ENCODE measurements at places on chromosomes 4 and X. TPM values are rescaled to one million over a fixed set of nuclear protein-coding genes. Genes with fewer than 3 reads are reported as not detected.

AFF2 gene
- polyA plus RNA-seq, result 3.4 TPM

ARHGAP36 gene
- polyA plus RNA-seq, result 16.0 TPM

PRSS48 gene
- polyA plus RNA-seq, result 0.20 TPM

ADH1A gene
- polyA plus RNA-seq, result 17.0 TPM

PAGE5 gene
- not detected for polyA plus RNA-seq

ETFDH gene
- polyA plus RNA-seq, result 25.3 TPM

ACSL1 gene
- 27.5 TPM for polyA plus RNA-seq

NUDT10 gene
- polyA plus RNA-seq, result 8.1 TPM

DNA sequence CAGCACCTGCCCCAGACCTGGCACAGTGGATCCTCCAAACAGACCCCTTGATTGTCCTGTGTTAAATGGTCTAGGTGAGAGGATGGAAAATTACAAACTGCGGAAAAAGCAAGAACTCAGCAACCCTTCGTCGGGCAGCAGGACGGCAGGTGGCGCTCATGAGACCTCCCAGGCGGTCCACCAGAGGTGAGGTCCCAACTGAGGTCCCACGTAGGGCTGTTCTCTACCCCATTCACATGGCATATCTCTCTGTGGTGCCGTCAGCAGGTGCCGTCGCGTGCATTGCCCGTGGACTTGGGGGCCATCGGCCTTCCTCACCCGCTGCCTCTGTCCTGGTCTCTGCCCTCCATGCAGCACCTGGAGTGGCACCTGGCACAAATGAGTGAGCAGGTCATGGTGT lies 88.2 kb downstream of the CRMP1 start:
- no peak for DNase-seq

DNA sequence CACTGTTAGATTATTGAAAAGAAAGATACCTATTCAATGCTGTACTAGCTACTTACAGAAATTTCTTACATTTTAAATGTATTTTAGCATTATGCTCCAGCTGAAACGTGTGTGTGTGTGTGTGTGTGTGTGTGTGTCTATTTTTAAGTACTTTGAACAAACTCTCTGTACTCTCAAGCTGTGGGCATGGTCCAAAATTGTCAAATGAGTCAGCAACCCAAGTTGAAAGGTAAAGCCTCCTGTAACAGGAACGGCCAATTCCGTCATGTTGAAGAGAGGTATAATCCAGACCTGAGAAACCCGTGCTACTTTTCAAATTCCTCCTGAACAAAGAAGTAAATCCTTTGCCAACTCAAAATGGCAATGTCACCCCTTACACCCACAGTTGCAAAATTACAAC lies 20.5 kb downstream of the MAOB start:
- DNase-seq, result no peak

DNA sequence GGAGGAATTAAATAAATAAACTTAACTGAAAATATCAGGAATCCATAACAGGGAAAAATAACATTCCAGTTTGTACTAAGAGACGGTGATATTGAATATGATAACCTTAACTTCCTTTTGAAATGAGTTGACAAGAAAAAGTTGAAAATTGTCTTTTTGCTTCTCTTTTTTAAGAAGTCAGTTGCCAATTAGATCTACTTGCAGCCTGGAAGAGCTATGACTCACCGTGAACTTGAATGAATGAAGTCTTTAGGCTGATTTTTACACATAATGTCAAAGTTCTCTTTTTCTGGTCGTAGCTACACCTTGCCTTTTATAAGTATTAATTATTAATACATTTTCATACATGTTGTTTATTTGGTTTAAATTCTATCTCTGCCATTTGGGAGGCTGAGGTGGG lies 94.4 kb upstream of the HPGD start:
- DNase-seq, result no peak

GRCh38 chr4:6349896-6350603 lies 80.4 kb downstream of the WFS1 start:
- no peak for DNase-seq

- no peak for DNase-seq
These were observed 365.5 kb downstream of the PCDH7 start for GRCh38 chr4:31085689-31086088.

GRCh38 chrX:106875151-106875550 lies 28.0 kb downstream of the RIPPLY1 start:
- no peak for DNase-seq

DNA sequence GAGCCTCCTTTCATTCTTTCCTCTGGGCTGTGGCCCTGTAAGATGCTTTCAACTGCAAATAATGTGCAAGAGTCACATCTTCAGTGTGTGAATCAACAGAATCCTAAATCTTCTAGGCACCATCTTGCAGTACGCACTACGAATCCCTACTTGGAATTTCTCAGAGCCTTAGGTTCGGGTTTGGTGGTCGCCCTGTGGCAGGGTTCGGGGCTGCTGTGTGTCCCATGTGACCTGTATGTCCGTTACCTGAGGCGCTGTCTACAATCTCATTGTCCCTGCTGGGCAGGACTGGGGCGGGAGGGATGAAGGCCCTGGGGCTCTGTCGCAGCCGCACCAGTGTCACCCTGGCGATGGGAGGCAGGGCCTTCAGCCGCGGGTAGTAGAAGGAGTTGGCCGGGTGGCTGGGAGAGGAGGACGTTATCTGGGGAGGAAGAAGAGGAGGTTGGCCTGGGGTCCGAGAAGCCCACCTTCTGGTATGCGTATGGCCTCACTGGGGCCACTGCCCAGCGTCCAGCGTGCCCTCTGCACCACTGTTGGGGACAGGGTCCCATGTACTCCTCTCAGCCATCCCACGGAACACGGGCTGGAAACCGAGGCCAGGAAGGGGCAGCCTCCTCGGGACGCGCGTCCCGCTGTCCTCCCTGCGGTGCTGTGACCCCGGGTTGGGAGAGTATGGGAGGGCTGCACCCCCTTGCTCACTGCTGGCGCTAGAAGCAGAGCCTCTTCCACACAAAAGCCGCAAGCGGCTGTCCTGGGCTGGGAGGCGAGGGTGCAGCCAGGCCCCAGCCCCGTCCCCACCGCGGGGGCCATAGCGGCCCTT lies 2.0 kb downstream of the SPON2 start:
- DNase-seq, result no peak

- DNase-seq, result no peak
These were observed 10.1 kb downstream of the PSAPL1 start for GRCh38 chr4:7424553-7425111.

GRCh38 chr4:7182616-7183015 lies 9.7 kb upstream of the SORCS2 start:
- no peak for DNase-seq

GRCh38 chr4:102563000-102563399 lies 61.8 kb downstream of the NFKB1 start:
- DNase-seq, result no peak

DNA sequence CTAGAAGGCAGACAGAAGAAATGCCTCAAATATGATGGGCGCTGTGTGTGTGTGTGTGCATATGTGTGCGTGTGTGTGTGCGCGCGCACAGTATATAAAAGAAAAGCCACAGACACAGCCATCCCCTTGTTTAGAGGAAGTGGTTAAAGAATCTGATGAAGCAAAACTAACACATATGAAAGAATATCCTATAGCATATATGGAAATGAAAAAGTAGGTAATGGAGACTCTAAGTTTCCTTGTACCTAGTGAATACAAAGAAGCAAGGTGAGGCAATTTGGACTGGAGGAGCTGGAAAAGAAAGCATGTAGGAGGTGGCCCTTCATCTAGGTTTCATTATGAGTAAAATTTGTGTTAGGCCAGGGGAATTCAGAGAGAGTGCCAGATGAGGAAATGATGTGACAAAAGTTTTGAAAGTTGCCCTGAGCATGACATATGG lies 58.6 kb upstream of the MCF2 start:
- no peak for DNase-seq
